NCI-H446 treated with DMSO at 0.1 percent for 48 hours (cell line): ENCODE measurements at places on chromosomes 12 and 14.

- DNase-seq = no peak
These were observed 21.6 kb upstream of the NR4A1 start for GRCh38 chr12:52029685-52030084.

GRCh38 chr14:101235335-101236103 lies 325.8 kb upstream of the DIO3 start:
- DNase-seq = no peak

- DNase-seq = peak; percentile 29
These were observed 200.3 kb upstream of the CAND1 start for GRCh38 chr12:67068761-67069450.

DNA sequence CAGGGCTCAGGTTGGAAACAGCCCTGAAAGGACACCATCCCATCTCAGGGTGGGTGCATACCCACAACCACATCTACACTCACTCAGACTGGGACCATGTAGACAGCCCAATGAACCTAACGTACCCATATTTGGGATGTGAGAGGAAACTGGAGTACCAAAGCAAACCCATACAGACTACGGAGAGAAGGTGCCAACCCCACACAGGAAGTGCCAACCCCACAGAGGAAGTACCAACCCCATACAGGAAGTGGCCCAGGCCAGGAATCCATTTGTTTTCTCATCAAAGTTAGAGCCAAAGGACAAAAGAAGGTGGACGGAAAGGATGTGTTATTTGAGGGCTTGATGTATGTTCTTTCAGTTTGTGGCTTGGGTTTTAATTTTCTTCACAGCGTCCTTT lies 19.5 kb upstream of the SPIC start:
- DNase-seq = no peak

DNA sequence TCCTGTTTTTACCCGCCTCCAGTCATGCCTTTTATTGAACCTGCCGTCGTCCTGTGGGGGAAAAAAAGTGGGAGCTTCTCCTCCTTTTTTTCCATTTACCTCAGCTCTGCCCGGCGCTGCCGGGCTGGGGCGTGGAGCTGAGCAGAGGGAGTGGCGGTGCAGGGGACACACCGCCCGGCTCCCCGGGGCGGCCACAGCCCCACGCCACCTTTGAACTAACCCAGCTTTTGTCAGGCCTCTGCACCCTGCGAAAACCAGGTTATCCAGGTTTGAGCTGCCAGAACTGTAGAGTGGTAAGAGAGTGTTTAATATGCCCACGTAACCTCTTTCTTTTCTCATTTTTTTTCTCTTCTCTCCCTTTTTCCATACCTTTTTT lies 161.0 kb upstream of the FKBP4 start:
- no peak for DNase-seq

DNA sequence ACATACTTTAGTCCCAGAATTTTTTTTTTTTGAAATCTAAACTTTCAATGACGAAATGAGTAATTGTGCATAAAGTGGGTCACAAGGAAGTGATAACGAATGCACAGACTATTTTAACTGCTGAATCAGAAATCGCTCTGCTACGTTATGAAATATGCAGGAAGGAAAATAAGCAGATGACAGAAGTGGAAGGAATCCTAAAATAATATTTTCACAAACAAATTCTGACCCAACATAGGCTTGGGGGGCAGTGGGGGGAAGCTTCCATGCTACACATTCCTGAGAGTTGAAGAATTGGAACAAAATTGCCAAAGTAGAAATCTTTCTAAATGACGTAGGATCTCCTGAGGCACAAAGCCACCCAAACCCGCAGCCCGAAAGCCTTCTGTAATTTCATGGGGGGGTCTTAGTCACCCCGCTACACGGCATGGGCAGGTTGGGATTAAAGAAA lies 89.6 kb downstream of the ARF6 start:
- DNase-seq = no peak

- no peak for DNase-seq
These were observed 319.1 kb upstream of the RGS6 start for GRCh38 chr14:71613168-71613567.

- DNase-seq = no peak
These were observed 20.0 kb downstream of the C12orf76 start for GRCh38 chr12:110028323-110028722.

DNA sequence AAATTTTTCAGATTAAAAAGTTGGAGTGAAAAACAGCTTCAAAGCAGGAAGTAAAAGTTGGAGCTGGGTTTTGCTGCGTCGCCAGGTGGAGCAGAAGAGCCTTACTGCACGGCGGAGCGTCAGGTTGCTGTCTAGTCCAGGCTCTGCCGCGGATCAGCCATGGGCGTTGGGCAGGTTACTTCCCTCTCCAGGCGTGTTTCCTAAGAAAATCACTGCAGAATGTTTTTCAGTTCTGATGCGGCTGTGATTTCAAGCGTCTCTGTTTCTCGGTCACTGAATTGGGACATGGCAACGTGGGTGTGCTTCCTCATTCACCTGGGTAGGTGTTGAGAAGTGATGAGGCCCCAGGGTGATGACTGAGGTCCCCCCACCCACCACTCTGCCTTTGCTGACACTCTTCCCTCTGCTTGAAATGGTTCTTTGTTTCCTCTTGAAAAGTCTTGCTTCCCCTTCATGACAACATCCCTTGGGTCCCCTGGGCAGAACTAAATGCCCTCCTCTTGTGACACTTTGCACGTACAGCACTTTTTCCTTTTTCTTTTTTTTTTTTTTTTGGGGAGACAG lies 7.6 kb downstream of the EVL start:
- DNase-seq = no peak

DNA sequence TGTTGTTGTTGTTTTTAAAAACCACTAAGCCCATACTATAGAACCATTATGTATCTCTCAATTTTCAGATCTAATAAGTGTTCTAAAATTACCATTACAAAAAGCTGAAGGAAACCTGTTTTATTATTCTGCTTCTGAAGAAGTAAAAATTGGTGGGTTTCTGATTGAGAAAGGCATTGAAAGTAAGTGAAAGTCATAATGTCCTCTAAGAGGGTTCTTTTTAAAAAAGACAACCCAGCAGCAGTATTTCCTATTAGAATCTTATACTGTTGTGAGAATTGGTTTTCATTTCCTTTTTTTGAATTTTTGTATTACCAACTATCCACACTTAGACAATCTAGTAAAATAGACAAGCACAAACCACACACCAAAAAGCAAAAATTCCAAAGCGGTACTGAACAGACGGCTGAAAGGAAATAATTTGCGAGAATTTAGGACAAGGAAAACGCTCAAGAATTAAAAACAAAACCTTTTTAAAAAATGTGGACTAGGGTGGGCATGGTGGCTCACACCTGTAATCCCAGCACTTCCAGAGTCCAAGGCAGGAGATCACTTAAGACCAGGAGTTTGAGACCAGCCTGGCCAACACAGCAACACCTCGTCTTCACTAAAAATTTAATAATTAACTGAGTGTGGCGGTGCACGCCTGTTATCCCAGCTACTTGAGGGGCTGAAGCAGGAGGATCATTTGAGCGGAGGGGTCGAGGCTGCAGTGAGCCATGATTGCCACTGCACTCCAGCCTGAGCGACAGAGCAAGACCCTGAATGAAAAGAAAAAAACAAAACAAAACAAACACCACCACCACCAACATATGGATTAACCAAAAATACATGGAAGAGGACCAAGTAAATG lies 66.7 kb upstream of the AP4S1 start:
- DNase-seq = no peak

DNA sequence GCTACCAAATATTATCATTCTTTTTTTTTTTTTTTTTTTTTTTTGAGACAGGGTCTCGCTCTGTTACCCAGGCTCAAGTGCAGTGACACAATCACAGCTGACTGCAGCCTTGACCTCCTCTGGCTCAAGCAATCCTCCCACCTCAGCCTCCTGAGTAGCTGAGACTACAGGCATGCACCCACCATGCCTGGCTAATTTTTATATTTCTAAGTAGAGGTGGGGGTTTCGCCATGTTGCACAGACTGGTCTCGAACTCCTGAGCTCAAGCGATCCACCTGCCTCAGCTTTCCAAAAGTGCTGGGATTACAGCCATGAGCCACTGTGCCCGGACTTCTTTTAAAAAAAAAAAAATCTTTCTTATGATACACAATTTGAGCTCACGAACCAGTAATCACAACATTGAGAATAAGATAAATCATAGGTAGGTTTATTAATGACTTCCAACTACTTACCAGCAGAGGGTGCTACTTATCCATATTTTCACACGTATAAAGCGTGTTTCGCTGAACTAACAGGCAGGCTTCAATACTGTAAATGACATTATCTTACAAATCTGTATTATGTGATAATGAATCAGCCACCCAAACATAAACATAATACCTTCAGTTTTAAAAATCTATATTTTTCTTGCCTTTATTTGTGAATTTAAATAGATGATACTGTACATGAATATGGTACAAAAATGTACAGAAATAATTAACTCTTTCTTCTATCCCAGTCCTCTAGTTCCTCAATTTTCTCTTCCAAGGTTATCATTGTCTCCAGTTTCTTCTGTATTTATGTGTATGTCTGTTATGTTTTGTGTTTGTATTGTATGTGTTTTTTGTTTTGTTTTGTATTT lies 42.5 kb upstream of the BCAT1 start:
- peak; percentile 41 for DNase-seq

DNA sequence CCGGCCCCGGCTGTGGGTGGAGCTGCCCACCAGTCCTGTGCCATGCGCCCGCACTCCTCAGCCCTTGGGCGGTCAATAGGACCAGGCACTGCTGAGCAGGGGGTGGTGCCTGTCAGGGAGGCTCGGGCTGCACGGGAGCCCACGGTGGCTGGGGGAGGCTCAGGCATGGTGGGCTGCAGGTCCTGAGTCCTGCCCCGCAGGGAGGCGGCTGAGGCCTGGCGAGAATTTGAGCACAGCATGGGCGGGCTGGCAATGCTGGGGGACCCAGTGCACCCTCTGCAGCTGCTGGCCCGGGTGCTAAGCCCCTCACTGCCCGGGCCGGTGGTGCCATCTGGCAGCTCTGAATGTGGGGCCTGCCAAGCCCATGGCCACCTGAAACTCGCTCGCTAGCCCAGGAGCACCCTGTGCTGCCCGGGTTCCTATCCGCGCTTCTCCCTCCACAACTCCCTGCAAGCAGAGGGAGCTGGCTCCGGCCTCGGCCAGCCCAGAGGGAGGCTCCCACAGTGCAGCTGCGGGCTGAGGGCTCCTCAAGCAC lies 1371.1 kb downstream of the FSCB start:
- DNase-seq = no peak

GRCh38 chr14:89750281-89750755 lies 204.2 kb downstream of the EFCAB11 start:
- no peak for DNase-seq

GRCh38 chr12:94304566-94305061 lies 155.1 kb downstream of the CEP83 start:
- DNase-seq = no peak

- DNase-seq = no peak
These were observed 13.5 kb downstream of the ATP2B1 start for GRCh38 chr12:89695100-89695499.

DNA sequence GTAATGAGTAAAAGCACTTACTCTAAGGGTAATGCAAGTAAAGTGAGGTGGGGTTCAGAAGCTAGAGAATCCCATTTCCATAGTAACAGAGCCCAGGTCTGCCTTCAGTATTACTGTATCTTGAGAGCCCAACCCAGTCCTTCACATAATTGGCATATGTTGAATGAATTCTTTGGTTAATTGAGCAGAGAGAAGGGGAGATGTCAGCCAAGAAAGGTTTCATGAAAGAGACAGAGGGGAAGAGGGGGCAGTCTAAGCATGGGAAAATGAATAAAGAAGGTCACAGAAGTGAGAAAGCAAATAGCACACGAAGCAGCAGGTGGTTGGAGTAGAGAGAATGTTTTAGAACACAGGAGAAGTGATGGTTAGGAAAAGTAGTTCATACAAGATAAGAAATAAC lies 371.1 kb downstream of the SEC23A start:
- peak; percentile 55 for DNase-seq

GRCh38 chr12:9866860-9867269 lies 2.3 kb downstream of the CLEC2B start:
- no peak for DNase-seq

GRCh38 chr12:116474331-116474730 lies 84.8 kb upstream of the MAP1LC3B2 start:
- DNase-seq = no peak

DNA sequence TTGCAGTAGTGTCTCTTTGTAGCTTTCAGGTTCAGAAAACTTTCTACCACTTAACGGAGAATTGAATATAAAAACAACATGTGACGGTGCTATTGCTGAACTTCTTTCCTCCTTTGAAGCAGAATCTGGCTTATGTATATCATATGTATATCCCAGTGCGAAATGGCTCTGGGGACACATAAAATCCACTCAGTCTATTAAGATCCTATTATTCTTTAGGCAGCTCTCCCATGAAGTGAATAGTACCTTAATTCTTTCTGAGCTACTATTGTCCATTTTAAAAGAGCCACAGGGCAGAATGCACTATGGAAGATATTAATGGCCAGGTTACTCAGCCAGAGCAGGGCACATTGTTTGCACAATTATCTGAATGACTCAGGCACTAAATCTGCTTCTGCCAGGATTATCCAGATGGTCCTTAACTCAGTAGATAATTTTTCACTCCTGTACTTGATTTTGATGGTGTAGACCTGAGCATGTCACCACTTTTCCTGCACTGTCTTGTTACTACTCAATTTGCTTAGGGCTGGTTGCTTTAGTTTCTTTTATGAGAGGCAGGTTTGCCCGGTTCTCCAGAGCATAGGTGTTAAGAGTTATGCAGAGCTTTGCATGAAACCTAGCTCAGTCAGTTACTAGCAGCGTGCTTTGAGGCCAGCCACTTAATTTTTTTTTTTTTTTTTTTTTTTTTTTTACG lies 5.5 kb downstream of the CNTN1 start:
- DNase-seq = peak; percentile 96

DNA sequence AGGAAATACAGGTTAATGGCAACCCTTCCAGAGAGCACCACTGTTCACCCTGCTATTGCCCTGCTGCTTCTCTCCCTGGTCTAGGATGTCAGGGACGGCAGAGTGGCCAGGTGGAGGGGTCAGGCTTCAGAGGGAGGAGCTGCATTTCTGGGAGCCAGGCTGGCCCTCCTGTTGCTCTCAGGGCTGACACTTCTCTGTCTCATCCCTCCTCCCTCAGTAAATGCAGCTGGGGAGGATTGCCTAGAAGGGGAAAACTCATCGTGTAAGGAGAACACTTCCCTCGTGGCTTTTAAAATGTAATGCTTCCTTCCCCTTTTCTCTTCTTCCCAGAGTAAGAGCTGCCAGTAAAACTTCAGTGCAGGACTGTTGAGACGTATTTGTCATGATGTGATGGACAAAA lies 20.8 kb downstream of the SUSD6 start:
- DNase-seq = no peak

GRCh38 chr14:68463299-68463698 lies 329.6 kb downstream of the ZFP36L1 start:
- no peak for DNase-seq

- no peak for DNase-seq
These were observed 119.7 kb upstream of the TMCC3 start for GRCh38 chr12:94769776-94770759.

- DNase-seq = no peak
These were observed 169.9 kb downstream of the DPF3 start for GRCh38 chr14:72723858-72724530.

DNA sequence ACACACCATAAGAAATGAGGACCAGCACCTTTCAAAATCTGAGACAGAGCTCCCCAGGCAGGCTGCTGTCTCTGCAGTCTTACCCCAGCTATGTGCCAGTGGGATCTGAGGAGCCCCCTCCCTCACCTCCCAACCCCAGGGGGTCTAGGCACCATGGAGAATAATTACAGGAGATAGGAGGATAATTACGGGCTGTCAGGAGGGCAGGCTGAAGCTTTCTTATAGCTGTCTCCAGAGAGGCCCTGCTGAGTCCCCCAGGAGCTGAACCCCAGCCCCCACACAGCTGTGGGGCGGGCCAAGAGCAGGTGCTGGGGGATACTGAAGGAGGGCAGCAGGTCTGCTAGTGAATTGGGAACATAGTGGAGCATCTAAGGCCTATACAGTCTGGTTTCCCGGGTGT lies 6.8 kb downstream of the CPNE6 start:
- DNase-seq = no peak
